IMR-90 (cell line): ENCODE measurements at places on chromosomes 5 and 9.

- no peak for DNase-seq
Measured at GRCh38 chr9:124248960-124249359, 8.8 kb upstream of the NEK6 start.

DNA sequence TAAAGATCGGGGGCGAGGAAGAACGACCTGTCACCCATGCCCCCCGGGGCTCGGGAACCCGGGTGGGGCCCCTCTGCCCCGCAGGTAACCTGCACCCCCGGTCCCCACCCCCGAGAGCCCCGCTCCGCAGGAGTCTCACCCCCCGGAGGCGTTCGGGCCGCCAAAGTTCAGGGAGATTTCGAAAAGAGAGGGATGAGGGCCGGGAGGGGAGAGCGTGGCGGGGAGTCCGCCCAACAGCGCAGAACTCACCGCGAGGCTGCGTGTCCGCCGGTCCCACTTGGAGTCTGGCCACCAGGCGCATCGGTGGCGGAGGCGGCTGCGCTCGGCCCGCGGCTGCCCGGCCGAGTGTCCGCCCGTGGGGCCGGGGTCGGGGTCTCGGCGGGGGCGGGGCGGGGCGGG, at the start of gene PHF19:
Gene PHF19, minus strand, starts transcription at position 347 of the 399 bp plus-strand sequence. CDS start 2,447 bp downstream, outside the sequence.
- no peak for DNase-seq

DNA sequence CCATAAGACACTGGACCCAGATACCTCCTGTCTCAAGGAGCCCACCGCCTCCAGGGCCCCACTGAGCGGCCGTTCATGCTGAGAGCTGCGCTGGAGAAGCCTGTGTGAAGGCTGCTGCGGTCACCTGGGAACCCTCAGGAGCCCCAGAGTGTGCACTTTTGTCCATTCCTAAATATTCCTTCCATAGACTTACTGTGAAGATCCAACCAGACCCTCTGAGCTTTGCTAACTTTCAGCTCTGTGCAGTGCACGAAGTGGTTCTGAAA, 119.5 kb downstream of the COL23A1 start:
- DNase-seq = no peak

DNA sequence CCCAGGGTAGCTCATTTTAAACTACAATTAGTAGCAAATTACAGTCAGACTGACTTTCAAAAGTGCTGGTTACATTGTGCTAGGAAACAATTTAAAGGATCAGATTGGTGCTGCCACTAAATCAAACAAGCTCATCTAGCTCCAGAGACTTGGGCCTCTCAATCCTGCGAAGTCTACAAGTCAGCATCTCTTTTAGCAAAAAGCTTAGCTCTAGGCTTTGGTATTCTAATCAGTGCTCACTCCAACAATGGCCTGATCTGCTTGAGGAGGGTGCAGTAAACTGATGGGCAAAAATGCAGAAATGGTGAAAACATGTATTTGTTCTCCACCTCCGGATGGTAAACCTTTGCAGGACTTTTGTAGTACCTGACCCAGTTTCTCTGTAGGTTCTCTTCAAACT, 47.0 kb upstream of the SEMA6A start:
- no peak for DNase-seq

DNA sequence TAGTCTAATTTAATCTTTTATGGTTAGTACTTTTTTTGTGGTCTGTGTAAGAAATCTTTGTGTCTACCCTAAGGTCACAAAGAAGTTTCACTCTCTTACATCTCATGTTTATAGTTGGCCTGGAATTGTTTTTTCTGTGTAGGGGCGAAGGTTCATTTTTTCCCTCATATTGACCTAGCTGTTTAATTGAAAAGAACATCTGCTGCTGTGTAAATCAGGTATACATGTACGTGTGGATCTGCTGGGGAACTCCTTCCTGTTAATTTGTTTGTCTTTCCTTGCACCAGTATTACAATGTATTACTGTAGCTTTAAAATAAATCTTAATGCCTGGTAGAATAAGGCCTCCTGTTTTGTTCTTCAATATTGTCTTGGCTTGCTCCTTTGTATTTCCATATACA, 37.8 kb downstream of the EXOSC2 start:
- DNase-seq = no peak
